ENCODE measurements at places on chromosomes 3 and 15.
A peak's percentile ranks its signal among the peaks of the same experiment; 100 is the strongest.

GRCh38 chr3:120773932-120774331, 31.4 kb downstream of the GTF2E1 start:
- peak; percentile 17 for DNase-seq

DNA sequence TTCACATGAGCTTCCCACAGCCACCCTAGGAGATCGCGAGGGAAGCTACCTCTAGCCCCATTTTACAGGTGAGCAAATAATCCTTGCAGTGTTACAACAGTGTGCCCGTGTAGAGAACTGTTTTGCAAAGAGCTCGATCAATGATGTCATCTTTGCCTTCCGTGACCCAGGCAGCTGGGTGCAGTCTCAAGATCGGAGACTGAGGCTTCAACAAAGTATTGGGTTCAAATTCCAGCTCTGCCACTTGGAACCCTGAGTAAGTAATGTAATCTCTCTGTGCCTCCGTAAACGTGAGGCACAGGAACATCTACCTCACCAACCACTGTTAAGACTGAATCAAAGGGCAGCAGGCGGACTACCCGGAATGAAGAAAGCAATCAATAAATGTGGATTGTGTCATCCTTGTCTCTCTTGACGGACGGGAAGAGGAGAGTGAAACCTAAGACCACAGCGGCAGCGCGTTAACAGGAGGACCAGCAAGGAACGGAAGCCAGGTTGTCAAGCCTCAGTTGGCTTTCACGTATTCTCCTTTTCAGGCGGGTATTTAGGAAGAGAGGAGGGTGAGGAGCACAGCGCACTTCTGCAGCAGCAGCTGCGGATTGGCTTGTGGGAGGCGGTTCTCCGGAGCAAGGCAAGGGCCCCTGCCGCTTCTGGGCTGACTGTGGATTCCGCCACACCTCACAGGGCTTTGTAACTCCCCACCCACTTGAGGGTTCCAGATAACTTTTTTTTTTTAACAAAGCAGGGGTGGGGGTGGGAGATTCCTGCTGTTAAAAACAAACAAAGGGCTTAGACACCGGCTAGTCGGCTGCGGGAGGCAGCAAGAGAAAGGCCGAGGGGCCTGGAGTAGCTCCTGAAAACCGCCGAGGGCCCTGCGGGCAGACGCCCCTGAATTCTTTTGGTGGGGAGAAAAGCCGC, 1.5 kb upstream of the SMAD3 start:
- no peak for DNase-seq

GRCh38 chr15:33341953-33342352, 31.2 kb downstream of the RYR3 start:
- no peak for DNase-seq

- no peak for DNase-seq
Observed at GRCh38 chr3:98764472-98764884, 1.3 kb downstream of the ST3GAL6 start.

- DNase-seq = no peak
Observed at GRCh38 chr15:26950001-26950400, 21.0 kb upstream of the GABRG3 start.

All from T-helper 2 cell treated with Interferon-gamma antibody and Interleukin-4, amounts not matched to agents 5 μg/mL and 100 μg/mL, for 36 hours (primary cell).